NCI-H1092 treated with DMSO at 0.1 percent for 48 hours (cell line): ENCODE measurements at places on chromosomes 16 and 17.

GRCh38 chr17:79388556-79389295 lies 222.1 kb downstream of the RBFOX3 start:
- peak; percentile 52 for DNase-seq

- no peak for DNase-seq
These were observed 186.0 kb downstream of the GRIN2A start for GRCh38 chr16:9996221-9996620.

GRCh38 chr17:10117581-10118001 lies 80.8 kb downstream of the GAS7 start:
- DNase-seq, result no peak

DNA sequence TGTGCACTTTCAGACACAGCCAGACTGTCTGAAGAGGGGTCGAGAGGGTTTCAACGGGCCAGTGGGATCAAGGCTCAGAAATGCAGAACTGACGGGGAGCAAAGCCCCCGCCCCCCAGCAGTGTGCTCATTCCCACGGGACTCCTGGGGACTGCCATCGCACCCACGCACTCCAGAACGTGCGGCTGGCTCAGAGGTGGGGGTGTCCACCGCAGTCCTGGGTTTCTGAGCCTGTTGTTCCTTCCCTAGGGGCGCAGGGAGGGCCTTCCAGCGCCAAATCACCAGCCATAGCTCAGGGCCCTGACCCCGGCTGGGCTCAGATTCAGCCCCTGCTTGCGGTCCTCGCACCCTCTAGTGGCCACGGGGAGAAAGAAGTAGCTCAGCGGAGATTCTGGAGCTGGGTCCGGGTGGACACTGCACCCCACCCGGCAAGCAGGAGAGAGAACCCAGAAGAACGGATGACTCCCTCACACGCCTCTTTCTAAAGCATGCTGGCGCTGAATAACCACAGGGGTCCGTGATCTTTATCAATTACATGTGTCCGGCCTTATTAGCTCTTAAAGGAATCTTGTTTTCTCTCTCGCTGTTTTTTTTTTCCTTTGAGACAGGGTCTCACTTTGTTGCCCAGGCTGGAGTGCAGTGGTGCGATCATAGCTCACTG lies 45.0 kb upstream of the USP7 start:
- peak; percentile 45 for DNase-seq

- peak; percentile 23 for DNase-seq
These were observed 154.3 kb downstream of the KATNIP start for GRCh38 chr16:27704252-27704651.

GRCh38 chr17:65743308-65743655 lies 181.8 kb upstream of the AXIN2 start:
- no peak for DNase-seq

DNA sequence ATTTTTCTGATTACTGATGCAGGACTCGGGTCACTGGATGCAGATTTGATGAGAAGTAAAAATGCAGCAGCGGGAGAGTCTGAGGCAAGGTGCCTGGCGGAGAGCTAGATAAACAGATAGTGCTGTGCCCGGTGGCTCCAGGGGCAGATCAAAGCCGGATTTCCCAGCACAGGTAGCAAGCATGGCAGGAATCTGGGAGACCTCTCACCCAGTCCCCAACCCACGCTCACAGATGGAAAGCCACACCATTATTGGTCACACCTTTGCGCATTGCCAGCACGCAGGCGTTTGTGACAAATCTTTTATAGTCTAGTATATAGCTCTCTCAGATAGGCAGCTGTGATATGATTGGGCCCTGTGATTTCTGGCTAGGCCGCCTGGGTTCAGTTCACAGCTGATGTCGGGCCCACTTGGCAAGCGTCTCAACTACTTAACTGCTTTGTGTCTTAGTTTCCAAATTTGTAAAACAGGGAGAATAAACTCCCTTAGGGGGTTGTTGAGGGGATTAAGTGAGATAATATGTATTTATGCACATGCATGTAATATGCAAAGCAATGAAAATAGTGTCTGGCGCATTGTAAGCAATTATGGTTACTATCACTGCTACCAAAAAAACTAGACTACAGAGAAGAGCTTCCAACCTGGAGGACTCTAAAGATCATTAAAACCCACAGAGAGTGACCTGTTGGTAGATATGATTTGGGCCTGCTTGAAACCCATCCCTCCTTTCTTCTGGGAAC lies 42.0 kb upstream of the NFAT5 start:
- DNase-seq, result no peak

DNA sequence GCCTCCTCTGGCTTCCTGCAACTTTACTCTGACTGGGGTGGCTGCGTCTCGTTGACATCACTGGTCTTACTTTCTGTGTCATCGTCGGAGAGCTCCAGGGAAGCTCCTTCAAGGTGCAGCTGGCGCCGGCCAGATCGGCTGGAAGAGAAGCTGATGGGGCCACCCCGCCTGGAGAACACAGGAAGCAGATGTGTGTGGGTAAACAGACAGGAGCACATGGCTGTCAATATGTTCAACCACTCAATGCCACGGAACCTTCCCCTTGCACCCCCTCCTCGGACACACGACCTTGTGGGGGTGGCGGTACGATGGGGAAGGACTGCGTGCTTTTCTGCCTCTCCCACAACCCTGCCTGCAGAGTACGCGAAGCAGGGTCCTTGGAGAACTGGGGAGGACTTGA lies 40.1 kb downstream of the NDEL1 start:
- no peak for DNase-seq

DNA sequence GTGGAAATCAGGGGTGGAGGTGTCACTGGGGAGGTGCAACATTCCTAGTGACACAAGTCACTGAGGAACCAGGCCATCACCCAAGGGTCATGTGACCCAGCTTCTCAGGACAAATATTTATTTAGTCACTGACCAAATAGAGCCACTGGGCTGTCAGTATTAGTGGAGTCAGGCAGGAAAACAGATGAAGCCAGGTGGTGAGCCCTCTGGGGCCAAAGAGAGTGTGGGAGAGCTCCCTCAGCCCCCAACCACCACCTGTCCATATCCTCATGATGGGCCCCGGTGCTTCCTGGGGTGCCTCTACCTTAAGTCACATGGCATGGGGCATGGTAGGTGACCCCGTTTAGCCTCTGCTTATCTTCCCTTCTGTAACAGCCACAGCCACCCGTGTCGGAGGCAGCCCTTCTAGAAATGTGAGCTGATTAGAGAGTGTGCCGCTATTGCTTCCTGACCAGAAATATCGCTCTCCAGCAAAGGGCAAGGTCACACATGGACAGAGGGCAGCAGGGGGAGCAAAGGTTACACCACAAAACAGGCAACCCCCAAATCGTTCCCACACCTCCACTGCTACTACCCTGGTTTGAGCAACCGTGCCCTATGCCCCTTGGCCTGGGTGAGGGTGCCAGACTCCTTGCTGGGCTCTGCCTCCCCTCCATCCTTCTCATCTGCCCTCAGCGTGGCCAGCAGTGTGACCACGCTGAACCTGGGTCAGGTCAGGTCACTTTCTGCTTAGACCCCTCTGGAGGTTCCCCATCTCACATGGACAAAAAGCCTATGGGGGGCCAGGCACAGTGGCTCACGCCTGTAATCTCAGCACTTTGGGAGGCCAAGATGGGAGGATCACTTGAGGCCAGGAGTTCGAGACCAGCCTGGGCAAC lies 8.6 kb upstream of the AKTIP start:
- peak; percentile 29 for DNase-seq

- no peak for DNase-seq
These were observed 83.6 kb downstream of the IRF8 start for GRCh38 chr16:85982563-85982939.

DNA sequence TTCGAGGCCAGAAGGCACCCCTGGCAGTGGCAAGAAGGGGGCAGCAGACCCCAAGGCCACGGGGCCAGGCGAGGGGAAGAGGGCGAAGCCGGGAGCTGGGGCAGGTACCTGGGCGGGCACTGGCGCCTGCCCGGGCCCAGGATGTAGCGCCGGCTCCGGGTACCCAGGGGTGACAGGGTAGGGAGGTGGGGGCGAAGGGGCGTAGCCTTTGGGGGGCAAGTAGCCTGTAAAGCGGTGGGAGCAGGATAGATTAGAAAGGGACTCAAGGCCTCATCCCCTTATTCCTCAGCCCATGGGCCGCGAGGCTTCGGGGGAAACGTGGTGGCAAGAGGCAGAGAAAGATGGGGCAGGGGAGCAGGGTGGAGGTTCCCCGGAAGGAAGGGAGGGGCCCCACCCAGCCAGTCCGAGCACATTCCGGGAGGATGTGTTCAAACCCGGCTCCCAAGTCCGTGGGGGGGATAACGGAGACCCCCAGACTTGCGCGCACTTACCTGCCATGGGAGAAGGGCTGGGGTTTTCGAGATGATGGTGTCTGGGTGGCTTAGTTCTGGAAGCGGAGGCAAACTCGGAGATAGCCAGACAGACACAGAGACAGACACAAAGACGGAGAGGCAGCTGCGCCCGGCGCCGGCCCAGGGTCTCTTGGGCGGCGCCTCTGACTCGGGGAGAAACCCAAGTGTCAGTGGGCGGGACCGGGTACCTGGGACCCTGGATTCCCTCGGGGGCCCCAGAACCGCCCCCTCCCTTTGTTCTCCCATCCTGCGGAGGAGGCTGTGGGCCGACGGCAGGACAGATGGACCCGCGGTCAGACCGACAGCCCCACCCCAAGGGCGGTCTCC lies 493 bp downstream of the PLSCR3 start:
- peak; percentile 50 for DNase-seq

DNA sequence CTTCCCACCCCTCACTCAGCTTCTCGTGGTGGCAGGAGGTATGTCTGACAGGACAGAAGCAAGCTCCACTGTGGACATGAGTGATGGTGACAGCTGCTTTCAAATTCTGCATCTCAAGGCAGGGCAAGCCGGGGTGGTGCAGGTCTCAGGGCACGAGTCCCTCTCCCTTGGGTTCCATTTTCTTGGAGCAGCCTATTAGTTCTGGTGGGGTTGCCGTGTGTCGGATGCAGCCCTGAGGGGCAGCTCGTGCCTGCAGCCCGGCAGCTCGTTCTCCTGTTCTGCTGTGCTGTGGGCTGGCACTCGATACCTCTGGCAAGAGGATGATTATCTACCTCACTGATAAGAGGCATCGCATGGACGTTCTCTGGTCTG lies 16.5 kb upstream of the CLEC18C start:
- no peak for DNase-seq

- DNase-seq, result no peak
These were observed 21.9 kb upstream of the PHAF1 start for GRCh38 chr16:67087803-67088202.

DNA sequence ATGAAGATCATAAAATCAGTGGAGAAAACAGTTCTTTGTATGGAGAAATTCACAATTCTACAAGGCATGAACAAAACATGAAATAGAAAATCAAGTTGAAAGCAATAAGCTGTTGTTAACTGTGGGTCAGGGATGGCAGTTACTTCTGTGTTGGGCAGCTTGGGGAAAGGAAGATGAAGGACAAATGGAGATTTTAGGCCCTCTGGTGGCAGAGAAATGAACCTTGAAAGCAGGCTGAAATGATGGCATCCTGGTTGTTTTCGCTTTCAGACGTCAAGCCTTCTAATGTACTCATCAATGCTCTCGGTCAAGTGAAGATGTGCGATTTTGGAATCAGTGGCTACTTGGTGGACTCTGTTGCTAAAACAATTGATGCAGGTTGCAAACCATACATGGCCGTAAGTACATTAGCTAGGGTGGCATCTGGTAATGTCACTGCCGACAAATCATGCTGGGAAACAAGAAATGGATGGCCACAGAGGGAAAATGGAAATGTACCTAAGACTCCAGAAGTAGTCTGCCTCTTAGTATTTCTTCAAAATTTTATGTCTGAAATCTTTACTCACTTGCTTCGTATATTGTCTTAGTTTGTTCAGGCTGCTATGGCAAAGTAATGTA lies 108.9 kb downstream of the MAP2K6 start:
- peak; percentile 54 for DNase-seq

DNA sequence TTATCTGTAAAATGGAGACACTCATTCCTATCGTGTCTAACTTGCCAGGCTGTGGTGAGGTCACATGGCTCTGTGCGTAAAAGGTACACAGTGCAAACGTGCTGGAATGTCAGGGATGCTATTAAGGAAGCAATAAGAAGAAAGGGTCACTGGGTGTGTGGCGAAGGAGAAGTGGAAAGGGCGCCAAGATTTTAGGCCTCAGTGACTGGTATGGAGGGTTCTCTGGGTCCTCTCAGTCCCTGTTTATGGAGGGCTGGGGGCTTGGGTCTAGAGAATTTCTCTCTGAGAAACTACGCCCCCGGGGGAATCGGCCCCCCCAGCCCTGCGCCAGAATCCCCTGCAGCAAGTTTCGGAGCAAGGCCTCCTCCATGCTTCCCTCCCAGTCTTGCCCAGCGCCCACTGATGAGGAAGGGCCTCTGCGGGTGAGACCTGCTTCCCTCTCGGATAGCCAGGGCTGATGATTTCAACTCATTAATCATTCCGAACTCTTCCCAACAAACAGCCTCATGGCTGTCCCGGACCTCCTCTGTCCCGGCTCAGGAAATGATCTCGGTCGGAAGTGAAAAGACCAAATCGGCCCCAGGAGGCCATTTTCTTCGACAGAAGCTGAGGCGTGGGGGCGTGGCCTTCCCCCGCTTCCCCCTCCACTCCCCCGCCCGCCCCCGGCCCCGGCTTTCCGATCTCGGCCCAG lies 1.2 kb upstream of the HEXIM1 start:
- DNase-seq, result no peak
